Suppressor macrophage (primary cell): ENCODE measurements at places on chromosomes 3 and 15.

GRCh38 chr3:139774560-139775302, 97.0 kb upstream of the NMNAT3 start:
- no peak for DNase-seq

- DNase-seq: no peak
These were observed 31.5 kb downstream of the GNB5 start for GRCh38 chr15:52159645-52160044.

DNA sequence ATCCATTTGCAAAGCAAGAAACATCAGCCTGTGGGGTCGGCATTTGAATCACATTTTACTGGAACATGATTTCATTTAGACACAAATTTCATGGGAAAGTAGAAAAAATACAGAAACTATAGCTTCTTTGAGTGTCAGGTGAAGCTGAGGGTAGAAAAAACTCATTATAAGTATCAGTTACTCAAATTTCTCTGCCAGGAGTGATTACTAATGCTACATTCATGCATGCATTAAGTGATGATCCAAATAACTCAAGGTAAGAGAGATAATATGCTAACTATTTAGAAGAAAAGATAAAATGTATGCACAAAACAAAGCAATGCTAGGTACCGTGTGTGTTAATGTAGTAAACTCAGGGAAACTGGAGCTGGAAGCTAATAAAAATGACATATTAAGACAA, 406.0 kb downstream of the GAP43 start:
- DNase-seq: no peak

DNA sequence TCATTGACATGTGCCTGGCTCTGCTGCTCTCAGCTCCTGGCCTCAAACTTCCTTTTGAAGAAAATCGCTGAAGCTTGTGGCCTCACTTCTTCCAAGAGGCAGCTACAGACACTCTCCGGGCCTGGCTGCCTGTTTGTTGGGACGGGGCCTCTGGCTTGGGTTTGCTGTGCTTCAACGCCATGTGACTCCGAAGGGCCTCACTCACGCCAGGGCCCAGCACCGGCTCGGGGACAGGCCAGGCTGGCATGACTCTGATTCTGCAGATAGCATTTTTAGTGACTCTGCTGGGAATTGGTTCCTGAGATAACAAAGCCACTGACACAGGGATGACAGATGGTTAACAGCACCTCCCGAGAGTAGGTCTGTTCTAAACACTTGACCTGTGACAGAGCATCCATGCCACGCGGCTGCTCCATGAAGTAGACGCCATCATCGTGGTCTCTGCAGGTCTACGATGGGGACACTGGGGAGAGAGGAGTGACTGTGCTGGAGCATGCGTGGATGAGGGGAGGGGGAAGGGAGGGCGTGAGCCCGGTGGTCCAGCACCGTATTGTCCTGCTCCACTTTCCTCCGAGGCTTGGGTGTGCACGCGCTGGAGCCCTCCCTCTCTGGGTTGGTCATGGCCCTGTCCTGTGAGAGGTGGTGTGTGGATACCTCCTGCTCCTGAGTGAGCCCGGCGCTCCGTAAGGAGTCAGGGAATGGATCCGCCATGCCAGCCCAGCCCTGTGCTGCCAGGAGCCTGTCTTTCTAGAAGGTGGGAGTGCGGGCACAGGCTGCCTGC, 133.6 kb downstream of the TJP1 start:
- no peak for DNase-seq
